ENCODE measurements at places on chromosomes 5 and 9. TPM values are rescaled to one million over a fixed set of nuclear protein-coding genes. Genes with fewer than 3 reads are reported as not detected.

The RNF38 gene
- total RNA-seq, result 5.7 TPM

The ARSI gene
- 0.26 TPM for total RNA-seq

The RELL2 gene
- total RNA-seq, result 6.0 TPM

The DDX4 gene
- total RNA-seq, result not detected

The AQP7 gene
- total RNA-seq, result not detected

The PLPP1 gene
- total RNA-seq, result 12.0 TPM

The SLC45A2 gene
- 0.49 TPM for total RNA-seq

The FAF2 gene
- total RNA-seq, result 48.2 TPM

The OMD gene
- total RNA-seq, result not detected

The DNM1 gene
- 45.4 TPM for total RNA-seq

The NFIB gene
- 30.9 TPM for total RNA-seq

The GABRA1 gene
- not detected for total RNA-seq

The POLE3 gene
- 80.4 TPM for total RNA-seq

The PPP3R2 gene
- total RNA-seq, result not detected

The TRIP13 gene
- total RNA-seq, result 71.6 TPM

The GNE gene
- 46.4 TPM for total RNA-seq

The PHF2 gene
- 14.9 TPM for total RNA-seq

The SCGB3A2 gene
- total RNA-seq, result not detected

The SLC27A6 gene
- 0.26 TPM for total RNA-seq

The LCP2 gene
- total RNA-seq, result 1.1 TPM

The IFNB1 gene
- total RNA-seq, result not detected

The TLX3 gene
- not detected for total RNA-seq

The OR1N1 gene
- not detected for total RNA-seq

The FOXD4L4 gene
- total RNA-seq, result not detected

The SPINK4 gene
- total RNA-seq, result not detected

The CCIN gene
- total RNA-seq, result not detected

The ACTBL2 gene
- total RNA-seq, result 0.56 TPM

The NUTM2F gene
- total RNA-seq, result not detected

The DIPK1B gene
- 12.7 TPM for total RNA-seq

The PCDHGC3 gene
- total RNA-seq, result 62.5 TPM

The SLC23A1 gene
- not detected for total RNA-seq

The C9orf43 gene
- 0.45 TPM for total RNA-seq

The ISOC1 gene
- total RNA-seq, result 16.1 TPM

The SLCO4C1 gene
- total RNA-seq, result 0.87 TPM

The WDR38 gene
- not detected for total RNA-seq

The FOXE1 gene
- total RNA-seq, result not detected

The HINT1 gene
- 224 TPM for total RNA-seq

The PCDHAC1 gene
- 1.5 TPM for total RNA-seq

The GABRG2 gene
- total RNA-seq, result 0.32 TPM

The NIPAL4 gene
- 0.42 TPM for total RNA-seq

The FOXD4L5 gene
- not detected for total RNA-seq

The PCDHGC5 gene
- total RNA-seq, result 1.1 TPM

The PCDHA5 gene
- 3.0 TPM for total RNA-seq

The NR4A3 gene
- total RNA-seq, result 1.9 TPM

The PPP6C gene
- 20.0 TPM for total RNA-seq

The ALG2 gene
- total RNA-seq, result 36.6 TPM
